ENCODE measurements at places on chromosomes 7 and 10. TPM values are rescaled to one million over a fixed set of nuclear protein-coding genes. Genes with fewer than 3 reads are reported as not detected.

DLX5 gene
- total RNA-seq = 0.22 TPM

PRPS1L1 gene
- total RNA-seq = not detected

NOS3 gene
- 26.5 TPM for total RNA-seq

GDF2 gene
- not detected for total RNA-seq

CCDC136 gene
- total RNA-seq = 14.5 TPM

NEUROD6 gene
- not detected for total RNA-seq

FEZF1 gene
- 0.13 TPM for total RNA-seq

GPR85 gene
- 4.6 TPM for total RNA-seq

MYOF gene
- total RNA-seq = 82.5 TPM

ATP5MK gene
- 958 TPM for total RNA-seq

SRGN gene
- 52.1 TPM for total RNA-seq
